Stimulated activated CD4-positive, alpha-beta T cell treated with anti-CD3 and anti-CD28 coated beads, Interleukin-1b, Interleukin-23, amount 100 ng/mL, for 48 hours (primary cell): ENCODE measurements at places on chromosomes 1 and 21.

GRCh38 chr1:26016953-26017545 lies 4.5 kb upstream of the EXTL1 start:
- DNase-seq = no peak

DNA sequence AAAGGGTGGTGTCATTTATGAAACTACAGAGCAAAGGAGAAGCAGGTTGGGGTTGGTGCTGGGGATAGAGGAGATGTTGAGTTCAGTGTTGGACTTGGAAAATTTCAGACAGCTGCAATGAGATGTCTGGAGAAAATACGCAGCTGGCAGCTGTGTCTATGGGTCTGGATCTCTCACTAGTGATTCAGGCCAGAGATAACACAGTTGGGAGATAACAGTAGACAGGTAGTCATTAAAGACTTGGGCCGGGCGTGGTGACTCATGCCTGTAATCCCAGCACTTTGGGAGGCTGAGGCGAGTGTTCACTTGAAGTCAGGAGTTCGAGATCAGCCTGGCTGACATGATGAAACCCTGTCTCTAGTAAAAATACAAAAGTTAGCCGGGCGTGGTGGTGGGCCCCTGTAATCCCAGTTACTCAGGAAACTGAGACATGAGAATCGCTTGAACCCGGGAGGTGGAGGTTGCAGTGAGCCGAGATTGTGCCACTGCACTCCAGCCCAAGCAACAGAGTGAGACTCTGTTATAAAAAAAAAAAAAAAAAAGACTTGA lies 2.5 kb upstream of the TFAP2E start:
- no peak for DNase-seq

GRCh38 chr1:170674986-170675385 lies 11.1 kb downstream of the PRRX1 start:
- no peak for DNase-seq

DNA sequence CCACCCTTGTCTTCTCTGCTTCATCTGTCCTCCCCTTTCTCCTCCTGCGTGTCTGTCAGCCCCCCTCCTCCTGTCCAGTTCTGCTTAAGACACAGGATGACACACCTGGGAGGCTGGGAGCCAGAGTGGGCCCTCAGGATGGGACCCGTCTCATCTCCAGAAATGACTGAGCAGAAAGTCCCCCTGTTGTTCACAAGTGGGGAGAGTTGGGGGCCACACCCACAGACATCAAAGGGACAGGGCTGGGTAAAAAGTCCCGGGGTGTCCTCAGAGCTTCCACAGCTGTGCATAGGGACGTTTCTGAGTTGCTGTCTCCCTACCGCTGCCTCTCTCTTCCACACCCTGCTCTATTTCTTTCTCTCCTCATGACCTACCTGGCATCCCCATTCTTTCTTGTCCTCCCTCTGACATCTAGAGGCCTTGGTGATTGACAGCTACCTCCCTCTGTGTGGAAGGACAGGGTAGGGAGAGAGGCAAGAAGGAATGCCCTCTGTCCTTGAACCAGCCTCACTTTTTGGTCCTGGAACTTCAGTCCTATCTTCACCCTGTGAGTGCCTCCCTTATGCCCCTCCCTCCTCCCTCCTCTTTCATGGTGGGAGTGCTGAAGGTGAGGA lies 19.5 kb upstream of the SH2D2A start:
- peak; percentile 62 for DNase-seq

DNA sequence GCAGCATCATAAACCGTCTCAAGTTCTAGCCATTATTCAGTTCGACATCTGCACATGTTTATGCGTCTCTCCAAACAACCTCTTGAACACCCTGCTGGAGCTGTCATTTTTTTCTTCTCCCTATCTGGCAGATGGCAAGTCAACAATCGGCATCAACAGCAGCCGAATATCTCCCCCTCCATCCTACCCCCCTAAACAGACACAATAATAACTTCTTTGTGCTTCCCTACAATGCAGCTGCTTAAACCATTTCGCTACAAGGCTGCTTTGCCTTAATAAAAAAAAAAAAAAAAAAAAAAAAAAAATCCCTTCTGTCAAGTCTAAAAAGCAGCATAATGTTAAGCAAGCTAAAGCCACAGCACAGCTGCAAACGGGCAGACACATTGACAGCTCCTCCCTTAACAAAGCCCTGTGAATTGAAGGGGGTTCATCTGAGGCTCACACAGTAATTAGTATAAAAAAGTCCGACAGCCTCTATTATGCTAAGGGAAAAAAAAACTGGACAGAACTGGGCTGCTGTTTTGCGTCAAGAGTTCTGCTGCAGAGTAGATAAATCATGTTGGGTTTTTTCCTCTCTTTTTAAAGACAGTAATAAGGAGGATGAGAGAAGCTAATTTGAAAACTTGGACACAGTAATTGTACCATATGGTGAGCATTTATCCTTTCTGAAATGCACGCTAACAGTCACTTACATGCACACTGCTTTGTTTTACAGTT lies 136.4 kb downstream of the AKT3 start:
- no peak for DNase-seq

- DNase-seq = no peak
Measured at GRCh38 chr1:4969556-4970129, 315.2 kb downstream of the AJAP1 start.

GRCh38 chr1:221701570-221702186 lies 40.2 kb downstream of the DUSP10 start:
- no peak for DNase-seq

DNA sequence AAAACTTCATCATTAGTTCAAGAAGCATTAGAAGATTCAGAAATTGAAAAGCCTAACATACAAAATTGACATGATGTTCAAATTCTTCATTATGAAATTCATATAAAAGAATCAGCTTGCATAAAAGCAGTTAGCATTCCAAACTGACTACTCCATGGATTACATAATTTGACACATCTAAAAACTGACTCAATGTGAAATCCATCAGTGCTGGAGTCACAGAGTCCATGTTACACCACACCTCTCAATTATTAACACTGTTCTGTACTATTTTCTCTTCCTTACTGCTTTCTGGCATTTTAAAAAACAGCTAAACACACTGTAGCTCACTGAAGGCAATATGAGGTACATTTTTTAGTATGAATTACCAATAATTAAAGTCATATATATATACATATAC lies 28.0 kb downstream of the ARHGAP29 start:
- DNase-seq = no peak

GRCh38 chr1:2049225-2049717 lies 940 bp upstream of the PRKCZ start:
- DNase-seq = peak; percentile 20

DNA sequence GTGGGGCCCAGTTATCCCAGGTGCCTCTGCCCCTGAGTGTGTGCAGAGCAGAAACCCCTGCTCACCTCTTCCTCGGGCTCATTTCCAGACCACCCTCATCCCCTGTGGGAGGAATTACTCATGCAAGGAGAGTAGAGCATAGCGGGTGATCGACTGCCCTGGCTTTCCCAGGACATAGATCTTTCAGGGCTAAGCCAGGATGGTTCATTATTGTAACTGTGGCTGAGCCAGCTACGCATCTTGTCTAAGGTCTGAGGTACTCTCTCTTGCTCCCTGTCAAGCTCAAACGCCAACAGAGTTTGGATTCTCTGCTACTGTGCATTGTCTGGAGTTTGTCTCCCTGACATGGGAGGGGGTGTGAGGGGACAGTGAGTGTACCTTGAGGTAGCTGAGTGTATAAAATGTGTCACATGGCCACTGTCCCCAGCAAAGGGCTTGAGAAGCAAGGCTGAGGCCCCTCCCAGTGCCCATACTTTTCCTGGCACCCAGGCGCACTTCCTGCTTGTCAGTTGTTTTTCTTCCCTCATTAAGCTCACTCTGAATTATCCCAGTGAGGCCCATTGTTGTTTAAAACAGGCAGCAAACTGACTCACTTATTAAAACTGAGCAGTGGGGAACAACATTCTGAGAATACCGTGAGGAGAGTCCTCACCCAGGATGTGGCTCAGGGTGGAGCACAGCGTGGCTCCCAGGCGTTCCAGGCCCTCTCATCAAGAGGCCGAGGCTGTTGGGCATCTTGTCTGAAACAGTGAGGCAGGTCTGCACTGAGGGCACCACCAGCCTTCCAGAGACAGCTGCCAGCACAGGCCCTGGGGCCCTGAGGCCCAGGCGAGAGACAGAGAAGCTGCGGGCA lies 92.9 kb downstream of the LAMC2 start:
- no peak for DNase-seq

GRCh38 chr1:243930822-243931671 lies 81.0 kb upstream of the AKT3 start:
- DNase-seq = no peak

- peak; percentile 28 for DNase-seq
Measured at GRCh38 chr1:67479146-67479891, 49.1 kb upstream of the SERBP1 start.
